ENCODE measurements at places on chromosomes 1 and 21.

DNA sequence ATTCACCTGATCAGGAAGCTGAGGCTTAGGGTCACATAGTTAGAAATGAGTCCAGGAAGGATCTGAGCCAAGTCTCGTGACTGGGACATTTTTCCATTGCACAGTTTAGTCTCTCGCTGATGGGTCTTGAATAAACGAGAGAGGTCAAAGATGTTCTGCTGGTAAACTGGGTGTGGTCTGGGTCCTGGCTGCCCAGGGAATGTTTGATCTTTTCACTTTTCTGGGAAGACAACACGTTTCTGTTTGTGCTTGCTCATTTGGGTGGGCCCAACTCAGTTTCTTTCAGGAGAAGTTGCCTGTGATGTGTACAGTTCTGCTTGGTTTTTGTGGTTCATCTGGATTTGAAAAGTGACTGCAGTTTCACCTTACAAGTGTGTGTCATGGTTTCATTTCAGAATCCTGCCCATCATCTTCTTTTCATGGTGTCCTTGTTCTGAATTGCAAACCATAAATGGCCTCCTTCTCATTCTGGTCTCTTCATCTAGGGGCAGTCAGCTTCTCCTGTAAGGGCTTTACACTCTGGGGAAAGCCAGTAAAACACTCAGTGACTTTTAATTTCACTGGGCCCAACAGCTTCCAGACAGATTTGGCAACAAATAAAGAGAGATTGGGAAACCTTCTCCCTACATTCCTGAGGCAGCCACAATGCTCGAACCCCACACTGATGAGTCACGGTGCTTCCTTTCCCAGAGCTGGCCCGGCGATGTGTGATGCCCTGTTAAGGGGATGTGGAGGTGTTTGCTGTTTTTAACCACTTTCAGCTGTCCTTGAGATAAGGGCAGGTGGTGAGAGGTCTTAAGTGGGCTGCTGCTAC lies 7.2 kb upstream of the TACSTD2 start:
- DNase-seq, result peak; percentile 97

- DNase-seq, result no peak
These were observed 60.8 kb downstream of the LRIG2 start for GRCh38 chr1:113133759-113134158.

GRCh38 chr1:222583079-222583478 lies 6.7 kb downstream of the TAF1A start:
- no peak for DNase-seq

- no peak for DNase-seq
These were observed 101.1 kb upstream of the SOD1 start for GRCh38 chr21:31558189-31558961.

GRCh38 chr1:5586629-5587028 lies 405.6 kb downstream of the NPHP4 start:
- DNase-seq, result no peak

GRCh38 chr1:10250663-10251062 lies 40.3 kb downstream of the KIF1B start:
- no peak for DNase-seq

DNA sequence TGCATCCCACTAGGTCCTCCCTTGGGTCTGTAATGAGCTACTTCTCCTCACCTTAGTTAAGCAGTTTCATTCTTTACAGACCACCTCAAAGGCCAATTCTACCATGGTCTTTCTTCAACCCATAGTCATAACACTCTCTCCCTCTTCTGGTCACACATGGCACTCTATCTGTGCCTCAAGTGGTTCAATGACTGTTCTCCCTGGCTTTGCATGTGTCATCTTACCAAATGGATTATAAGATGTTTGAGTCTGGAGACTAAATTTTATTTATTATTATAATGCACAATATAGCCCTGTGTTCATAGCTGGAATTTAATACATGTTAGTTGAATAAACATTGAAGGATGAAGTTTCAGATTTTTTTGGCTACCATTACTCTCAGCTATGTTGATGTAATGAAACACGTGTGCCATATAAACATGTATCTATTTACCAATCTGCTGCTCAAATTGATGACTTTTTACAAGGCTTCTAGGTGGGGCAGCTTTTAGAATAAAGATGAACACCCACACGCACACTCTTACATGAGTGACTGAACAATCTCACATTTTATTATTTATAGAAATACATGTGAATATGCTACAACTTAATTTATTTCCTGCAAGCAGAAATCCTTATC lies 102.1 kb downstream of the RUNX1 start:
- DNase-seq, result no peak

- peak; percentile 13 for DNase-seq
These were observed 21.2 kb downstream of the OVGP1 start for GRCh38 chr1:111406321-111406768.

GRCh38 chr1:20873311-20873710 lies 86.2 kb upstream of the HP1BP3 start:
- no peak for DNase-seq

DNA sequence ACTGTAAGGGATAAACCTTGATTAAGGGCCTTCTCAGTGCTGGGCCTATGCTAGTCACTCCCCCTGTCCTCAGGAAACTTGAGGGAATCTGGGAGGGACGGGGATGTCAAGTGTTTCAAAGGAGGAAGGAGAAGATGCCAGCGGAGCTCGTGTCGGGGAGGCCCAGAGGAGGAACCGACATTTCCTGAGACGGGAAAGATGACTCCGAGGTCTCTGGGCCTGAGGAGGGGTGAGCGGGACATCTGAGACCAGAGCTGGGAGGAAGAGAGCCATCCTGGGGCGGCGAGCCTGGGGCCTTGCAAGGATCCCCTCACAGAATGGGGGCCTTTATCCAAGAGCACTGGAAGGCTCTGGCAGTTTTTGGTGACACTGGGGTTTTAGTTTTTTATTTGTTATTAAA lies 10.4 kb downstream of the SLC66A1 start:
- DNase-seq, result no peak

GRCh38 chr1:108125312-108126138 lies 74.6 kb downstream of the SLC25A24 start:
- DNase-seq, result peak; percentile 76

DNA sequence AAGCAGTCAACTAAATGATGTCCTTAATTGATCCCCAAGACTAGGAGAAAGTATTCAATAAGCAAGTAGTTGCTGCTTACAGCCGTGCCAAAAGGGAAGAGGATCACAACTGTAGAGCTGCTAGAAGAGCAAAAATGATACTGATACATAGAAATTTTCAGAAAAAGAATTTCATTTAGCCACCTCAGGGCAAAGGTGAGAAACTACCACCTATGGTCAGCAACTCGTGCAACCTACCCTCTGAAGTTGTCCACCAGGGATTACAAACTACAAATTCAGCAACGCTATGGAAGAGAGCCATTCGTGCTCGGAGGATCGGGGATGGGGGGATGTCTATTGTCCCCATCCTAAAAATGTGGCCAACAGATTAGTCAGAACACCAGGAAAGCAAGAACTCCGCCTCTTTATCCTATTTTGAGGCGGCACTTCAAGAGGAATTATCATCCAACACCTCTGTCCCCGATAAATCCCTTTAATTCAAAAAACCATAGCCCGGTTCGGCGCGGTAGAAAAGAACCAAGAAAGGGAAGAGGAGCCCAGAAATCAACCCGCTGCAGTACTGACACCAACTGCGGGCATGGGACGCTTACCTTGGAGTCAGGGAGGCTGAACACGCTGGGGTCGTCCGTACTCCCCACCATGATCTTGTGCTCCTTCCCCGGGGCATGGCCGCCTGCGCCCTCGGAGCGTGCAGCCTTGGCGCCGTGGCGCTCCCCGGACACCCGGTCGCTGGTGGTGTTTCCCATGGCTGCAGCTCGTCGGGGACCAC lies 687 bp downstream of the PRKAB2 start:
- DNase-seq, result peak; percentile 19

- DNase-seq, result no peak
These were observed 69.3 kb upstream of the PPP2R5A start for GRCh38 chr1:212215910-212216309.

GRCh38 chr1:185367218-185367617 lies 50.2 kb upstream of the IVNS1ABP start:
- DNase-seq, result no peak

- DNase-seq, result no peak
These were observed 8.9 kb upstream of the PTPRF start for GRCh38 chr1:43521756-43522155.

DNA sequence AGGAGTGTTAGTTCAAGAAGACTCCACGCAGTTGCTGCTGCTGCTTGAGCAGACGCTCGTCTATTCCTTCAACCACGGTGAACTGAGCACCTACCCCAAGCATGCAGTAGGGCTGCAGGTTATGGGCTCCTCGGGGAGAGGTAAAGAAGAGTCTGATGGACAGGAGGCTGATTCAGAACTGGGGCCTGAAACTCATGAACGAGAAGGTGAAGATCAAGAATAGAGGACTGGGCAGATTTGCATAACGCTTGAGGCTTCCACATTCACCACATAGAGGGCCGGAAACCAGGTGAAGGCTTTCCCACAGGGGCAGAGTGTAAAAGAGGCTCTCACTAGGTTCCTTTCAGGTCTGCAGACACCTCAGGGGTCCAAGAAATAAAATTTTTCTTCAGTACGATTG lies 9.1 kb downstream of the ABCA4 start:
- no peak for DNase-seq

GRCh38 chr1:230464671-230465070 lies 38.5 kb upstream of the PGBD5 start:
- no peak for DNase-seq

Measured in AG10803 (cell line).